CD4-positive, alpha-beta T cell treated with Interleukin-6 for 4 hours (primary cell): ENCODE measurements at places on chromosomes 6 and 20.

DNA sequence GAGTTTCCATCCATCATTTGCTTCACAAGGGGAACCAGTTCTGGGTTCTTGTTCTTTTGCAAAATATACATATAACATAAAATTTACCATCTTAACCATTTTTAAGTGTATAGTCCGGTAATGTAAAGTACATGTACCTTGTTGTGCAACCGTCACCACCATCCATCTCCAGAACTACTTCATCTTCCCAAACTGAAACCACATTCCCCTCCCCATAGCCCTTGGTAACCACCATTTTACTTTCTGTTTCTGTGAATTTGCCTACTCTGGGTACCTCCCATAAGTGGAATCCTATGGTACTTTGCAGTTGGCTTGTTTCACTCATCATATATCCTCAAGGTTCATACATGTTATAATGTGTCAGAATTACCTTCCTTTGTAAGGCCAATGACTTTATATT is 70.3 kb upstream of the DSP start:
- DNase-seq: no peak

- peak; percentile 58 for DNase-seq
Observed at GRCh38 chr6:26613689-26614683, 17.2 kb downstream of the ABT1 start.

- no peak for DNase-seq
Observed at GRCh38 chr20:56628873-56629463, at the start of gene TFAP2C. Gene TFAP2C (plus strand): TSS chr20:56629306. CDS start chr20:56629545, 239 bp downstream.

DNA sequence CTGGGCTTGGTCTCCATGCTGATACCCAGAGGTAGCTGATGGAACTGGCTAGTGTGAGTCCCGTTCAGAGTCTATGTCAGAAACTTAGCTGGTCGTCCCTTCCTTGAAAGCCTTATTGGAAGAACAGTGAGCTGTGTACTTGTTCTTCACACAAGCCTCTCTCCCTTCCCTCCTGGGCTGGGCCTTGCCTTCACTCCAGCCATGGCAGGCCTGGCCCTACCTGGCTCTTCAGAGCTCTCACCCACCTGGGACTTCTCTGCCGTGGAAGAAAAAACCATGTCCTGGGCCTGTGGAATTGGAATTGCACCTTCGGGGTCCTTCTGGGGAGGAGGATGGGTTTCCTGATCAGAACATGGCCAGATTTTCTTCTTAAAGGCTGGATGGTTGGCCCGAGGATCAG is 20.3 kb upstream of the ZNF831 start:
- DNase-seq: no peak

- DNase-seq: no peak
Observed at GRCh38 chr6:84804720-84805119, 40.3 kb upstream of the TBX18 start.

DNA sequence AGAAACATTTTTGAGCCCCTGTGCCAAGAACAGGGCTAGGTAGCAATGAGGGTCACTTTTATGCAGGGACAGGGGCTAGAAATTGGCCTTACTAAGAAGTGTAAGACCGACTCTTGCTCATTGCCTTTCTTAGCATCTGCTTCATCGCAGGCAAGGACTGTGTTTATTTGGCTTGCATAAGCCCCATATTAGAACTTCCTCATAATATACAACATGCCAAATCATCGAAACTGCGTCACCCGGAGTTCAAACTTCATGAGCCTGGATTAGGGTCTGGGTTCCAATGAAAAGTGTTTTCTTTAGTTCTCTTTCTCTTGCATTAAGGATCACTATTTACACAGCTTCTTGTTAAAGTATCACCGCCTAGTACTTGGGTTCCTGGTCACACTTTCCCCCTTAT is 977 bp upstream of the SMAP1 start:
- no peak for DNase-seq
